ENCODE measurements at places on chromosomes 3 and 15.

- no peak for DNase-seq
Observed at GRCh38 chr15:85737061-85737460, 57.7 kb downstream of the KLHL25 start.

GRCh38 chr15:39752991-39753390 is 29.6 kb downstream of the FSIP1 start:
- no peak for DNase-seq

DNA sequence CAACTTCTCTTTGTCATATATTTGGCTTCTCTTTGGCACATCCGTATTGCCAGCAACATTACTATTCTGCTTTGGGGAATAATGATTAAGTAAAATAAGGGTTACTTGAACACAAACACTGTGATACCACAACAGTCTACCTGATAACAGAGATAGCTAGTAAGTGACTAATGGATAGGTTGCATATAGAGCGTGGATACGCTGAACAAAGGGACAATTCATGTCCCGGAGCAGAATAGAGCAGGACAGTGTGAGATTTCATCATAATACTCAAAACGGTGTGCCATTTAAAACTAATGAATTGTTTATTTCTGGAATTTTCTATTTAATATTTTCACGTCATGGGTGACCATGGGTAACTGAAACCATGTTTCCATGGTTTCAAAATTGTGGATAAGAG is 54.1 kb downstream of the SCN5A start:
- no peak for DNase-seq

DNA sequence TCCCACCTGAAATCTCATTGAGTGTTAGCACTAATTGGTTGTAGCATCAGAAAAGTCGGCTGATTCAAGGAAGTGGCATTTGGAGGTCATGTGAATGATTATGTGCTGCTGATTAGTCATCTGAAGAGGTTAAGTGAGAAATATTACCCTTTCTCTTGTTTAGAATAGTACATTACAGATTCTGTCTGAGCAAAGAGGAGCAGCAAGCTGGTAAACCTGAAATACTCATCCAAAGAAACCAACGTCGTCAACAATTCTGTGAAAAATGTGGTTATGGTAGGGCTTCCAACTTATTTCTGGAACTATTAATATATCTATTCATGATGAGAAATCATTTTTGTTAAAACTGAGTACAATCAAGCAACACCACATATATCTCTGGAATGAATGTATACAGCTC is 1024.9 kb downstream of the TUSC7 start:
- DNase-seq: no peak

DNA sequence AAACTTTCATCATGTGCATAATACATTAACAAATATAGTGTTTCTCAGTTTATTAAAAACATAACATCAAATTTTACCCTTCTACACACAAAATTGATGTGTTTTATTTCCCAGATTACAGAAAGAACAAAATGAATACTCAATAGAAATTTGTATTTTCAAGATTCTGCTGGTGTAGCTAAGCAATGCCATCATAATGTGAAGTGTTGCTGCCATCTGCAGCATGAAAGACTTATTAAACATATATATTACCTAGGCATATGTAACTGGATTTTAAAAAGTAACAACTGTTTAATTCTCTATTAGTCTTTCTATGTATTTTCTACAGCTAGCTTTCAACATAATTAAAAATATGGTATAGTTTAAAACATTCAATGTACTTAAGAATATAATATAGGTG is 27.5 kb downstream of the PLSCR5 start:
- peak; percentile 45 for DNase-seq

- peak; percentile 47 for DNase-seq
Observed at GRCh38 chr3:32681811-32682210, 3.2 kb upstream of the CNOT10 start.

GRCh38 chr15:84741121-84741520 is 7.3 kb upstream of the ZNF592 start:
- no peak for DNase-seq

DNA sequence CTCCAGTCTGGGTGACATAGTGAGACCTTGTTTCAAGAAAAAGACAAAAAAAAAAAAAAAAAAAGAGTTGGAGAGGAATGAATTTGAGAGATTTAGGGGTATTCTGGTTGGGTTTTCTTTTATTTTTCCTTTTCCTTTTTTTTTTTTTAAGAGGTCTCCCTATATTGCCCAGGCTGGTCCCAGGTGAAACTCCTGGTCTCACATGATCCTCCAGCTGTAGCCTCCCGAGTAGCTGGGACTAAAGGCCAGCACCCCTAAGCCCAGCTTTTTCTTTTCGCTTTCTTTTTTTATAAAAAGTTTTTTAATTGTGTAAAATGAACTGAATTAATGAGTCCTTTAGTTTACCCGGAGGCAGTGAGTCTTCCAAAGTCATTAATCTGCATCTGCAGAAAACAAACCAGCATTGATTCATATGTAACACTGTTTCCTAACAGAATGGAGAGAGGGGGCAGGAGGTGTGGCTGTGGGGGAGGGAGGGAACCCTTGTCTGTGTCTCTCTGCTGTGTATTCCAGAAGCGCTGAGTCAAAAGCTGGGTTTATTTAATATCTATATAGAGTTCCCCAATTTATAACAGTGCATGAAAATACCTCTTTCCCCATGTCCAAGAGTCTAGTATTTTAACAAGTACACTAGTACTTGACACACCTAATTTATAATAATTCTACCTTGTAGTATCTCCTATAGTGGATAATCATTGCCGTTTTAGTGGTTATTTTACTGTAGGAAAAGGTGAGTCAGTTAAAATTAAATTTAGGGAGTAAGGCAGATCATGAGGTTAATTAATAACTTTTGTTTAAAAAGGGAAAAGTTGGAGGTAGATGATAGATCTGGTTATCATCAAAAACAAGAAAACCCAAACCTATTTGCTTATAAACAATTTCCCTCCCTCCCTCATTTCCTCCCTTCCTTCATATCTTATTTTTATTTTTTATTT is 2.6 kb upstream of the DPPA4 start:
- no peak for DNase-seq

DNA sequence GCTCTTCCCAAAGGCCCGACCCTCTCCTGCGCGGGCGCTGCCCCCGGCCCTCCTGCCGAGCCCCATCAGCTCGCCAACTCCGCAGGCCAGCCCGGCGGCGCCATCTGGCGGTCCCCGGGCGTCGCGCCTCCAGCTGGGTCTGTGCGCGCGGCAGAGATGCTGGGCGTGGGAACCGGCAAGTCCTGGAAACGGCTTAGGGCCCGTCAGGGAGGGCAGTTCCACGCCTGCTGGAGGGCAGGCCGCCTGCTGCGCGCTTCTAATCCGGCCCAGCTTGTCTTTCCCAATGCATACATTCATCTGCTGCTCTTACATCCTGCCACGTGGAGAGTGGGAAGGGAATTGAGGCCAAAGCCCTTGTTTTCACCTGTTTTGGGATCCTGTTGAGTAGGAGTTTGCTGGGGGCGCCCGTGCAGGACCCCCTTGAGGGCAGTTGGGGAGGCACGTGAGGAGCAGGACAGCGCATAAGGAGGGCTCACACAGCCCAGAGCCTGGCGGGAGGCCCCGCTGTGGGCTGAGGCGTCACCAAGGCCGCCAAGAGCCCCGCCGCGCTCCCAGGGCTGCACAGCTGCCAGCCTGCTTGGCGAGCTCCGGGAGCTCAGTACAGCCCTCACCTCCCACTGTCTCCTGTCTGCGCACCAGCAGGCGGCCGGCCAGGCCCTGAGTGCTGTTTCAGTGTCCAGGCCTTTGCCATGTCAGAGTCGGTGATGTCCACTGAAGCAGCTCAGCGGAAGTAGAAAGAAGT is 165.6 kb downstream of the NSMCE3 start:
- DNase-seq: peak; percentile 73

DNA sequence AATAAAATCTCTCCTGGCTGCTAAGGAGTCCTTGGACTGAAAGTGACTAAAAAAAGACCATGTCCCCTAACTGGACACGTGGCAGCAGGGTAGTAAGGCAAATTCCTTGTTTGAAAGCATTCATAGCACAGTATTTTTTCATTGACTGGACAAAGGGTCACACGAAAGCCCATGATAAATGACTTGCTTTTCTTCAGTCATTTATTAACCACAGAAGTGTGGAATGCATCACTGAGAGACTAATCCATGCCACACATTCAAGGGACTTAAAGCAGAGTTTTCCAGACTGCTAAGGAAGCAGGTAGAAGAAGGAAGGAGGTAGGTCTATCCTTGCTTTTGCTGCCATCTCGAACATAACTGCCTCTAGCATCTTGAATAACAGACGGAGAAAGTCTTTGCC is 31.2 kb downstream of the CASR start:
- no peak for DNase-seq

DNA sequence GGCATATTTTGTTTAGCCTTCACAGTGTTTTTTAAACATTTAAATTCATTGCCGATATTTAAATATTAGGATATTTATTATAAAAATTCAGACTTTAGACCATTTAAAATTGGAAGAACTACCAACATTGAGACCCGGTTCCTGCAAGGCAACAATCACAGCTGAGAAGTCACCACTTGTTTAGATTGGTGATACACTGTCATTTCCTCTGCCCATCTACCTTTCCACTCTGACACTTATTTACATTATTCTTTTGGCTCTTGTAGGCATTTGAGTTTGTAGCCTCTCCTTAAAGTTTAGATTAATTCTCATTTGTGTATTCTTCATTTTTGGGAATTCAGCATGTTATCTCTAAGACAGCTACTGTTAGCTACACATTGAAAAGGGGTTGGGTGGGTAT is 10.3 kb upstream of the IL20RB start:
- DNase-seq: no peak

GRCh38 chr15:77702211-77702957 is 69.7 kb upstream of the LINGO1 start:
- peak; percentile 67 for DNase-seq

- no peak for DNase-seq
Observed at GRCh38 chr3:58591517-58592510, 14.6 kb upstream of the FAM107A start.

DNA sequence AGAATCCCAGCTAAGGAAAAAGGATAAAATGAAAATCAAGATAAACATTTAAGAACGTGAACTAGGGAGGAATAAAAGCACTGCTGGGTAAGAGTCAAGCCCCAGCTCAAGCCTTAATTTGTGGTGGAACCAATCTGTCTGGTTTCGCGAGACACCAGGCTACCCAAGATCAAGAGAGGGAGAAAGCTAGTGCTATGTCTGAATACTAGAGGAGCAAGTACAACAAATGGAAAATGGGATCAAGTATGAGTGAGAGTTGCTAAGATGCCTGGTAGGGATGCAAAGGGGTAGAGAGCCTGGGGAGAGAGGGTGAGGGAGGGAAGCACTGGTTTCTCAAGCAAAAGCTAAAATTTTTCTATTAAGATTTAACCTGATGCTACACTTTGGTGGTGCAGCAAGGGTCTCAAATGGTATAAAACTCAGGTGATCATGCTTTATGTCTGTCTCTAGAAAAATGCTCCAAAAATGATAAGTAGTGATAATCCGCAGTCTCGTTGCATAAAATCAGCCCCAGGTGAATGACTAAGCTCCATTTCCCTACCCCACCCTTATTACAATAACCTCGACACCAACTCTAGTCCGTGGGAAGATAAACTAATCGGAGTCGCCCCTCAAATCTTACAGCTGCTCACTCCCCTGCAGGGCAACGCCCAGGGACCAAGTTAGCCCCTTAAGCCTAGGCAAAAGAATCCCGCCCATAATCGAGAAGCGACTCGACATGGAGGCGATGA is 1.7 kb upstream of the SETD5 start:
- no peak for DNase-seq

GRCh38 chr15:52082197-52083036 is 30.2 kb downstream of the BCL2L10 start:
- no peak for DNase-seq

DNA sequence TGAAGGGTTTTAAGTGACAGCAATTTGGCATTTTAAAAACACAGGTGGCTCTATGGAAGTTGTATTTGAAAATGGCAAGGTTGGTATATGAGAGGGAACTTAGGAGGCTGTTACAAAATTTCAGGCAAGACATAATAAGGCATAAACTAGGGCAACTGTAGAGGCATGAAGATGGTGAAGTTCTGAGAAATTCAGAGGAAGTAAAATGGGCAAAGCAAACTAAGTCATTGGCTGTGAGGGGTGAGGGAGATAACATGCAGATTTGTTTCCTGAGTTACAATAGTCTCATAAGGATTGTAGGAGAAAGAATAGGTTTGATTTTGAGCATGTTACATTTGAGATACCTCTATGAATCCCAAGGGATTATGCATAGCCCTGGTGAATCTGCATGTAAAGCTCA is 302.9 kb upstream of the ARHGEF26 start:
- DNase-seq: no peak

- DNase-seq: no peak
Observed at GRCh38 chr15:67004142-67004541, 61.3 kb upstream of the SMAD3 start.

- peak; percentile 20 for DNase-seq
Observed at GRCh38 chr3:126477061-126477380, 1.3 kb upstream of the ZXDC start.

DNA sequence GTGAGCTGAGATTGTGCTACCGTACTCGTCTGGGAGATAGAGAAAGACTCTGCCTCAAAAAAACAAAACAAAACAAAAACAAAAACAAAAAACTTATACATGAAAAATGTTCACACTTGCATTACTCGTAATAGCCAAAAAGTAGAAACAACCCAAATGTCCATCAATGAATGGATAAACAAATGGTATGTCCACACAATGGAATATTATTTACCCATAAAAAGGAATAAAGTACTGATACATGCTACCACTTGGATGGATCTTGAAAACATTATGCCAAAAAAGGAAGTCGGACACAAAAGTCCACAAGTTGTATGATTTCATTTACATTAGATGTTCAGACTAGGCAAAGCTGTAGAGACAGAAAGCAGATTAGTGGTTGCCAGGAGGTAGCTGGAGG is 26.7 kb downstream of the PCYT1A start:
- no peak for DNase-seq

DNA sequence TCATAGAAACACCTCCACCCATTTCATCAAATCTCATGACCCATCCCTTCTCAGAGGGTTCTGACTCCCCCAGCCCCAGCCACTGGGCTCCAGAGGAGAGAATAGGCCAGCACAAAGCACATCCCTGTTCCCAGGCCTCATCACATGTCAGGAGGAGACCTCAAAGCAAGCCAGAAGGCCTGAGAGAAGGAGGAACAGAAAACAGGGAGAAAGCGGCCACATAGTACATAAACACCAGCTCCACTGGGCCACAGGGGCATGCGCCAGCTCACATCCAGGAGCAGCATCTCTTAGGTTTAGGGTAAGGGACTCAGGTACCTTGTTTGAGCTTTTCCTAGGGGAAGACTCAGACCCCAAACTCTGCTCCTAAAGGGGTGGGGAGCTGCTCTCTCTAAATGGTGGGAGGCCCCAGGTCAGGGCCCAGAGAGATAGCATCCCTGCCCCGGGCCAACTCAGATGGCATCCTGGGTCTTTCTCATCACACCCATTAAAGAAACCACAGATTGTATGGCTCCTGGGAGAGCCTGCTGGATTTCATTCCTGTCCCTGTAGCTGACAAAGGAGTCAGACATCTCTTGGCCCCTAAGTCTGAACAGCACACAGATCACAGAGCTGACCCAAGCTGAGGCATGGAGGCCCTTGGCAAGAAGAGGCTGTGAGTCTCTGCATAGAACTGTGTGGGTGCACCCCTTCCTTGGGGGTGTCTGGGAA is 2.5 kb downstream of the SHF start:
- no peak for DNase-seq

Data from SW480 (cell line).